ENCODE measurements at places on chromosomes 5 and 9.

GRCh38 chr5:122077366-122078115 lies 518 bp downstream of the LOX start:
- no peak for DNase-seq

GRCh38 chr9:116101516-116101915 lies 52.1 kb upstream of the PAPPA start:
- no peak for DNase-seq

- no peak for DNase-seq
Observed at GRCh38 chr9:134971196-134971595, 53.5 kb upstream of the FCN1 start.

DNA sequence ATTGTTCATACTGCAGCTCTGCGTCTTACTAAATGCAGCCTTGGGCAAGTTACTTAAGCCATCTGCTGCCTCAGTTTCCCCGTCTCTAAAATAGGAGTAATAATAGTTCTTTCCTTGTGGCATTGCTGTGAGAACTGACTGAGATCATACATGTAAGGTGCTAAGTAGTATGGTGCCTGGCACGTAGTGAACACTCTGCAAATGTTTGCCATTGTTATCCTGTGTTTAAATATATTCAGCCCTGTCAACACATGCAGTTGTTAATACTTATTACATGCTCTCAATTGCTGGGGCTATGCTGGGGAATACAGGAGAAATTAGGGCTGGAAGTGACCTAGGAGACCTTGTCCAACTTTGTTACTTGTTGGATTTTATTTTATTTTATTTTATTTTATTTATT lies 105.2 kb upstream of the RAI14 start:
- DNase-seq, result no peak

- no peak for DNase-seq
Observed at GRCh38 chr5:115241881-115242642, 20.6 kb downstream of the PGGT1B start.

GRCh38 chr9:100989731-100990130 lies 38.8 kb upstream of the PLPPR1 start:
- no peak for DNase-seq

GRCh38 chr9:132721661-132722060 lies 51.4 kb downstream of the GTF3C4 start:
- no peak for DNase-seq

- no peak for DNase-seq
Observed at GRCh38 chr5:12392246-12392645, 488.0 kb upstream of the CTNND2 start.

DNA sequence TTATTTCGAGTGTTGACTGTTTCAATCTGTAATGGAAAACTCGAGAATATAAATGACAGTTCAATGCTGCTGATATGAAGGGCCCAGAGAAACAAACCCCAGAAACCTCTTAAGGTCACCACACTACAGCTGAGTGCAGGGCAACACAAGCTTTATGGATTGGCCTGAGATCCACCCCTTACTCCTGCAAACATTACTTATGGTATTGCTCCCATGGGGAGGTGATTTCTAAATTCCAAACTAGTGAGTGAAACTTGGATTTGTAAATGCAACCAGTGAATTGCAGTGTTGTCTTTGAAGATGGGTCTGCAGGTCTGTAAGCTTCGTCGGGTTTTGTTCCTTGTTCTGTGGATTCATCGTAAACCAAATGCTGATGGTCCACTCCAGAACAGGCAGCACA lies 85.4 kb downstream of the NTRK2 start:
- DNase-seq, result no peak

DNA sequence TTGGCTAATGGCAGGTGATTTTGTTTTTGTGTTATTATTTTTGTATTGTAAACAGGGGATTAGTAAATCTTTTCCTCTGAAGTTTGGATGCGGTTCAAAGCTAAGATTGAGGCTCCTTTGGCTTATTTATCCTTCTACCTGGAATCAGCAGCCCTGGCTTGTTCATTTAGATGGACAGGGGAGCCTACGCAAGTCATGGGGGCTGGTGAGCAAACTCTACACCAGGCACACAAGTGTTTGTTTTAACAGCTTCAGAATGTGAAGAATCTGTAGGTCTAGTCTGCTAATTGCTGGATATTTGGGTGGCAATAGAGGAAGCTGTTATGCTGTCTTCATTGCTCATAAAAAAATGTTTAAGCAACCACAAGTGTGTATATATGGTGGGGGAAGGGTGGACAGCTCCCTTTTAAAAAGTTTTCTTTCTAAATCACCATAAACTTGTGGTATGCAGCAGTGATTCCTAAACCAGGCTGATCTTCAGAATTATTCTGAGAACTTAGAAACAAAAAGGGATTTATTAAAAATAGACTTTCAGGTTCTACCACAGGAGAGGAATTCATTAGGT lies 20.7 kb downstream of the ZNF462 start:
- DNase-seq, result no peak

DNA sequence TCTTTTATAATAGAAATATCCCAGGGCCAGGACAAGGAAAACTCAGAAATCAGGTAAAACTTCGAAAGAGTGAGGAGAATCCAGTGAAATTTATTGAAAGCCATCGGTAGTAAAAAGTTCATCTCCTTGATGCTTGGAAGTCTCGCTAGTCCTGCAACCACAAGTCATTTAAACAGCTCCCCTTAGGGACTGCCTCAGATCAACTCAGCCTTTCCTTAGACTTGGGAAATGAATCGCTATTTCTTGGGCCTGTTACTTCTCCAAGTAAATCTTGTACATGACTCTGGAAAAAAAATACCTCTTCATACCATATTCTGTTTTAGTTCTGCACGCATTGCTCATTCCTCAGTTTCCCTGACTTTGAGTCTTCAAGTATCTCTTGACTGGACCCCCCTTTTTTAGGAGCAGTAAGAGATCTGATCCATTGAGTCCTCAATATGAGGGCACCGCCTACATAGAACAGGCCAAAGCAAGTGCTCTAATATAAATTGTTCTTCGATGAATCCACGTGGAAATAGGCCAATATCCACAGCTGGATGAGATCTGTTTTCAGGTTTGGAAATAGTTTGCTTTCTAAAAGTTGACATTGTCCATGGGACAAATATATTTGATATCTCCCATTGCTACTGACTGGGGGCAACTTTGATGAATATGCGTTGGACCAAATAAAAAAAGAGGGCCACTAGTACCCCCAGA lies 114.2 kb downstream of the PRDM6 start:
- DNase-seq, result no peak

- no peak for DNase-seq
Observed at GRCh38 chr5:43370352-43370751, 41.8 kb downstream of the CCL28 start.

GRCh38 chr9:101601904-101602765 lies 7.4 kb upstream of the PPP3R2 start:
- DNase-seq, result no peak

- DNase-seq, result no peak
Observed at GRCh38 chr5:167402671-167403070, 888.8 kb upstream of the WWC1 start.

- no peak for DNase-seq
Observed at GRCh38 chr5:13412040-13412595, 532.4 kb downstream of the DNAH5 start.

DNA sequence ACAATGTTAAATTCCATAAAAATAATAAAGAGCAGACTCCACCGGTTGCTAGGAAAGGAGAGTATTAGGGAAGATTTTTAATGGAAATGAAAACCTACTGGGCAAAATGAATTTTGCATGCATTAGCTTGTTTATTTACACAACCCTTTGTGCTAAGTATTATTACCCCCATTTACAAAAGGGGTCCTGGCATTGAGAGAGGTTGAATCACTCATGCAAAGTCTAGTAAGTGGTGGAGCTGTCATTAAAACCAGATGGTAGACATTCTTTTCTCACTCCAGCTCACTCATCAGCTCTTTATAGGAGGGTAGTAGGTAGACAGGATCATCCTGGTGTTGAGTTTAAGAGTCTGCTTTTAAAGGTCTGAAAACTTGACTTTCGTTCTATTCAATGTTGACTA lies 395.1 kb downstream of the PLK2 start:
- no peak for DNase-seq

- no peak for DNase-seq
Observed at GRCh38 chr5:150615141-150615699, 25.2 kb upstream of the SYNPO start.

DNA sequence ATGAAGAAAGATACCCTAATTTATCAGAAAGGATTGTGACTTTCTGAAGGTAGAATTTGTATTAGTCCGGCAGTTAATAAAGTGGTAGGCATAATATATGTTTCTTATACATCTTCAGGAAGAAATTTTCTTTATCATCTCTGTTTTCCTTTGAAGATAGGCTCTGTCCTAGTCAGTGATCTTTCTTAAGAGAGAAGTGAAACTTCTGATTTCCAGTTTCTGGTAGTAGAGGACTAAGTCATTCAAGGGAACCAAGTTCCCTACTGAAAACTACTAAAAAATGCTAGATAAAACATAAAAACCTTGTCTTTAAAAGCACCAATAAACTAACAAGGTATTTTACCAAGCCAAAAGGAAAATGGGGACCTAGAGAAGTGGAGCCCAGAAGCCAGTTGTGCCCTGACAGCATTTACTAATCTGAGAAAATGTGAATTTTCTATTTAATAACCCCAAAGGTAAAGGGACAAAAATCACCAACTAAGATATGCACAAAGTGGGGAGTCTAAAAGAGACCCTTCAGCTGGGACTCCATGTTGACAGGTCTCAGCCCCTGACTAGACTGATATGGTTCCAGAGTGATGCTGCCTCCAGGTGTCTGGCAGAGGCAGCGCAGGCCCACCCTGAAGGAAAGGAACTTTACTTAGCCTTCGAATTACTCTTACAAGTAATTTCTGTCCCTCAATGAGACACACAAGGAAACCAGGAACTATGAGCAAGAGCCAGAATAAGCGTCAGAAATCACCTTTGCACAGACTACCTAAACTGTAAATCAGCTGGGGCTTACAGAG lies 72.7 kb downstream of the FAM78A start:
- DNase-seq, result no peak

- no peak for DNase-seq
Observed at GRCh38 chr9:28730111-28730510, 1156.8 kb upstream of the C9orf72 start.

GRCh38 chr9:137760426-137760825 lies 117.2 kb upstream of the CACNA1B start:
- DNase-seq, result no peak

GRCh38 chr9:97556036-97556720 lies 54.7 kb downstream of the TMOD1 start:
- no peak for DNase-seq

DNA sequence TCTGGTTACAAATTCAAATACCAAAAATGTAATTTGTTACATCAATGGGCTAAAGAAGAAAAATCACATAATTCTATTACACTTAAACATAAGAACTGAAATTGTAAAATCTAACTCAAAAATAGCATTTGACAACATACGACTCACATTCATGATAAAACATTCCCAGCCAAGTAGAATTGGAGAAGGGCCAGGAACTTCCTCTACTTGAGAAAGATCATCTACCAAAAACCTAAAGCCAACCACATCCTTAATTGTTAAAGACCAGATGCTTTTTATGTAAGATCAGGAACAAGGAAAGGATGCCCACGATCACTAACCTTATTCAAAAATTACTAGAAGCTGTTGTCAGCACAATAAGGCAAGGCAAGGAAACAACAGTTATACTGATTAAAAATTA lies 1819.8 kb upstream of the C9orf72 start:
- no peak for DNase-seq
